GM13977 (cell line): ENCODE measurements at places on chromosomes 1 and 21.
A peak's percentile ranks its signal among the peaks of the same experiment; 100 is the strongest.

DNA sequence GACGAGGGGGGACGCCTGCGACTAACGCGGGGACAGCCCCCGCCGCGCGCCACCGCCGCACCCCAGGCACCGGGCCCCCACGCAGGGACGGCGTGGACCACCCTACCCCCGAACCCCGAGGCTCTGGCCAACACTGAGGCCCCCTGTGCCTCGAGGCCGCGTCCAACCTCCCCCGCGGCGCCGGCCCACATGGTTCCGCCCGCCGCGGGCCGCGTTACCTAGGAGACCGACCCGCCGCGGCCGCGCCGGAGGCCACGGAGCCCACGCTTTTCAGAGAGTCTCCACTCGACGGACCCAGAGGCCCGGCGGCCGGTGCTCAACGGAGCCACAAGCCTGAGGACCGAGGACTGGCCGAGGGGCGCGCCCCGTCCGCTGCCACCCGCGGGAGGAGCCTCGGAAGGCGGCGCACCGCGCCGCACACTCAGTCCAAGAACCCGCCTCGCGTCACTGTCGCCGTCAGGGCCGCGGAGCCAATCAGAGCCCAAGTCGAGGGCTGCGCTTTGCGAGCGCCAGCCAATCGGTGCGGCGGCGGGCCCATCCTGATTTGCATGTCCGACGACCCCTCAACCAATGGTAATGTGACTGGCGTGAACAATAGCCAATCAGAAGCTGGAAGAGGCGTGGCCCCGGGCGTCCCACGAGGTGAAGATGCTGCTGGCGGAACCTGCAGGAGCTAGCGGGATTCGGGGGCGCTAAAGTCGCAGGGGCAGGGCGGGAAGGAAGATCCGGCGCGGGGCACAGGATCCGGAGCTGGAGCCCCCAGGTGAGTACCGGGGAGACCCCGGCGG, at the start of gene NPHP4:
Gene NPHP4 (minus strand): TSS at position 400 of the 788 bp plus-strand sequence. CDS start 6,136 bp downstream, outside the sequence.
- peak; percentile 100 for DNase-seq

- DNase-seq, result no peak
Observed at GRCh38 chr1:221511797-221512196, 230.1 kb downstream of the DUSP10 start.

DNA sequence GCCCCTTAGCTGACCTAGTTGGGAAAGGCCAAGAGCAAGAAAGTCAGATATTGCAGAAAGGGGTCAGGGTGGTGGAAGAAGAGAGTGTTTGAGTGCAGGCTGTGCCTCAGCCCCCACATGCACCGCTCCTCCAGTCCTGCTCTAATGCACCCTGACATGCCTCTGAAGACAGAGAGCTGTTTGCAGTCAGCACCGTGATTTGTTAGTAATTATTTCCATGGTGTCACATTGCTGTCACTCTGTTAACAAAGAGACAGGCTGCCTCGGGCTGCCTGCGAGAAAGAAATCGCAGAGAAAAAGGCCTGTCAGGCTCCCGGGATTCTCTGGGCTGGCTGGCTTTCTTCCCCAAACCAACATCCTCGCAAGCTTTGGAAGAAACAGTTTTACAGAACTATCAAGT, 58.3 kb downstream of the ERI3 start:
- no peak for DNase-seq

DNA sequence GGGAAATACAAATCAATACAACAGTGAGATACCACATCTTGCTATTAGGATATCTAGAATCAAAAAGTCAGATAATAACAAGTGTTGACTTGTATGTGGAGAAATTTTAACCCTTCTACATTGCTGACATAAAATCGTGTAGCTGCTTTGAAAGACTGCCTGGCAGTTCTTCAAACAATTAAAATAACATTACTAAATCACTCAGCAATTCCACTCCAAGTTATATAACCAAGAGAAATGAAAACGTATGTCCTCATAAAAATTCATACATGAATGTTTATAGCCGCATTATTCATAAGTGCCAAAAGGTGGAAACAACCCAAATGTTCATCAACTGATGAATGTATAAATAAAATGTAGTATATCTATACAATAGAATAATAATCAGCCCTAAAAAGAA, 164.6 kb downstream of the RASAL2 start:
- no peak for DNase-seq

- no peak for DNase-seq
Observed at GRCh38 chr1:114832057-114832456, 22.6 kb upstream of the SYCP1 start.

DNA sequence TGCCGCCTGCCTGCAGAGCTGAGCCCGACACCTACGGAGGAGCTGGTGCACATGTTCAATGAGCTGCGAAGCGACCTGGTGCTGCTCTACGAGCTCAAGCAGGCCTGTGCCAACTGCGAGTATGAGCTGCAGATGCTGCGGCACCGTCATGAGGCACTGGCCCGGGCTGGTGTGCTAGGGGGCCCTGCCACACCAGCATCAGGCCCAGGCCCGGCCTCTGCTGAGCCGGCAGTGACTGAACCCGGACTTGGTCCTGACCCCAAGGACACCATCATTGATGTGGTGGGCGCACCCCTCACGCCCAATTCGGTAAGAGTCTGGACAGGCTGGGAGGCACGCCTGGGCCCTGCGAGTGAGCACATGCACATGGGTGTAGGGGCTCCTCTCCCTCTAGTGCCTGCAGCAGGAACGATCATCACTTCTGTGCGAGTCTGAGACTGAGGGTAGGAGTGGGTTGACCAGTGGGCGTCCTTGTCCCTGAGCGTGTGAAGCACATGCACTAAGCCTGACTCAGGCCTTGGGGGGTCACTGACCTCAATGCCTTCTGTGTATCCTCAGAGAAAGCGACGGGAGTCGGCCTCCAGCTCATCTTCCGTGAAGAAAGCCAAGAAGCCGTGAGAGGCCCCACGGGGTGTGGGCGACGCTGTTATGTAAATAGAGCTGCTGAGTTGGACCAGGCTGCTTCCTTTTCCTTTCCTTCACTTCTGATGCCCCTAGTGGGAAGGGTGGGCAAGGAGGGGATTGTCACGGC, 6.9 kb downstream of the DMAP1 start:
- DNase-seq, result peak; percentile 9

DNA sequence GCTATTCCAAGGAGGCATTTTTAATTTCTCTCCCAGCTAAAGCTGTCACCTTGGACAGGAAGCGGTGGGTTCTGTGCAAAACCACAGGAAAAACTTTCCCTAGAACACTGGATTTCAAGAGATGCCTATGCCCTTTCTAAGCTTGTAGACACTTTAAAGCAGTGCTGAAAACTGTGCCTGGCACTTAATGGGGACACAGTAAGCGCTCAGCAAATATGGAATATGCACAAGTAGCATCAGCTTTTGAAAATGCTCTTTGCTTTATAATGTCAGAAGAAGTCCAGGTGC, 50.9 kb upstream of the TARBP1 start:
- no peak for DNase-seq

DNA sequence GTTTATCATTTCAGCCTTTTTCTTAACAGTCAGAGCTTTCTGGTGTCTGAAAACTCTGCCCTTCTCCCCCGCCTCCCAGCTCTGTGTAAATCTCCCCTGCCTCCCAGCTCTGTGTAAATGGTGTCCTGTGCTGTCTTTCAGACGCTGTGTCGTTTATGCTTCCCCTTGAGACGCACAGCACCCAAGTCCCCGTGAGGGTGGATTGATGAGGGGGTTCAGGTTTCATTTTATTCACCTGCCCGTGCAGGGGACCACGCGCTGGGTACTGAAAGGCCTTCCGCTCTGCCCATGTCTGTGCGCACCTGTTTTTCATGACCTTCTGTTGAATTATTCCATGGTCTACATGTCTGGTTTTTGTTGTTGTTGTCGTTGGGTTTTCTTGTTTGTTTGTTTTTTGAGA, 108.2 kb upstream of the COL6A1 start:
- no peak for DNase-seq

GRCh38 chr1:153361480-153362109, 3.9 kb downstream of the S100A9 start:
- no peak for DNase-seq

DNA sequence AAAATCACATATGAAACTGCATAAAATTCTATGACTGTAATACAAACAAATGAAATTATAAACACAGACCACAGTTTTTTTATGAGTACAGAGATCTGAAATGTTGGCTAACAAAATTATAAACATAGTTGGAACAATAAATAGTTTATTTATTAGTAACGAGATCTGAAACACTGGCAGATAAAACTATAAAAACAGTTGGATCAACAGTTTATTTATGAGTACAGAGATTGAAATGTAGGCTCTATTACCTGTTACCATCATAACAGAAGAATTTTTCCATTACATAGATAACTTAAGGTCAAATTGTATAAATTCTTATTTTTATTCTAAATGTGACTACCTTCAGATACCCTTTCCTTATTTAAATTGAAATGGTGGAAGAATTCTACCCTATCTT, 14.5 kb downstream of the EYA3 start:
- no peak for DNase-seq

DNA sequence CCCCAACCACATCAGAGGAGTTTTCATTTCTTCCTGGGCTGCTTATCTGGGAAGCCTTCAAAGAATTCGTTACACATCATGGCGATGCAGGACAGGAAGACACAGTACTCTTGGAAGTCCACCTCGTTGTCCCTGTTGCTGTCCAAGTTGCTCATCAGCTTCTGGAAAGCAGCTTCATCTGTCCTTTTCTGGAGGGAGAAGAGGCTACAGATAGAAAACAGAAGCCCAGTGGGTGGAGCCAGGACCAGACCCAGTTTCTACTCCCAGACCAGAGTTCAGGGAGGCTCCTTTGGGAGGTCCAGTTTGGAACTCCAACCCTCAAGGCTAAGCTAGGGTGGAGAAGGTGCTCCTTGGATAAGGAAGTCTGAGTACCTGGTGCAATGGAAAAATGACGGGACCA, 1.9 kb downstream of the S100A4 start:
- no peak for DNase-seq

- DNase-seq, result no peak
Observed at GRCh38 chr1:172136925-172137324, 283.6 kb upstream of the C1orf105 start.

GRCh38 chr1:72662918-72663317, 380.6 kb upstream of the NEGR1 start:
- DNase-seq, result no peak
